ENCODE measurements at places on chromosomes 16 and 17.

GRCh38 chr16:50671644-50672260 is 9.4 kb downstream of the SNX20 start:
- DNase-seq, result peak; percentile 37

- no peak for DNase-seq
Observed at GRCh38 chr17:77523540-77523939, 382.8 kb downstream of the SEC14L1 start.

- no peak for DNase-seq
Observed at GRCh38 chr16:57751539-57752202, 16.1 kb downstream of the KATNB1 start.

- DNase-seq, result no peak
Observed at GRCh38 chr16:11006656-11007055, 62.3 kb downstream of the CLEC16A start.

DNA sequence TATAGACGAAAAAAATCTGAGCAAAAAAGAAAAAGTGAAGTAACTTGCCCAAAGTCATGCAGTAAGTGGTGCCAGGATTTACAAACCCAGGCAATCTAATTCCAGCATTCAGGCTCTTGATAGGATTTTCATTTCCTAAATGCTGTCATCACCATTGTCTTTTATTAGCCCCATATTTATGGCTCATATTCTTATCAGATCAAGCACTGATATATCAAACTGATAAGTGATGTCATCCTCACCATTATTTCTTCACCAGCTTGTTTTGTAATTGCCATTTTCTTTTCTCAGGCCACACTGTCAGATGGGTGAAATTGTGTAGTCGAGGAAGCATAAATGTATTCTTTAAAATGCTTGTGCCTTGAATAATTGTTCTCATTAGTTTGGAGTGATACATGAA is 1.3 kb downstream of the RAD51C start:
- no peak for DNase-seq

DNA sequence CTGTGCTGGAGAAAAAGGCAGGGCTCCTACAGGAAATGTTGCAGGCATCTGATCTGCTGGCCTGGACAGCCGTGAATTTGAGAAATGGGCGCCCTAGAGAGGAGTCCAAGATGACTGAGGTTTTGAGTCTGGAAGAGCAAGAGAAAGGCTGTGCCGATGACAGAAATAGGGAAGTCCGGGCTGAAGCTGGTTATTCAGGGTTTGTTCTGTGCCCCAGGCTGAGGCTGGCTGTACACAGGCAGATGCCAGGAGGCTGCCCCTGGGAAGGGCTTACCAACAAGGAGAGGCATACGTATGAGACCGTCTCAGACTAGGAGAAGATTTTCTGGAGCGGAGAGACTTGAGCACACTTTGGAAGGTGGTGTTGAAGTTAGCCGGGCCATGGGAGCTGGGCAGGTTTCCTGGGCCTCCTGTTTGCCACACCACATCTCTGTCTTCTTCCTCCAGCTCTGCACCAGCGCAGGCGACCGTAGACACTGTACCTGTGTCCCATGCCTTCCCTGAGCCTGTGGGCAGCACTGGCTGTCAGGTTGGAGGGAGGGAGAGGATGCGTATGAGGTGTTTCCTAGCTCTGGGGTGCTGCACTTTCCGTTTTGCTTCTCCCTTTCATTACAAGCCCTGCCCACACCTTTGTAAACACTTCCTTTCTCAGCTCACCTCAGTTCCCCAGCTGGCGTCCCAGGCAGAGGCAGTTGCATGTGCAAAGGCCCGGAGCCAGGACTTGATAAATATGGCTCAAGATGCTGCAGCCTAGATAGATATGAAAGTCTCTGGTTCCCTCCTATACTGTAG is 80.8 kb downstream of the SPECC1 start:
- DNase-seq, result no peak

DNA sequence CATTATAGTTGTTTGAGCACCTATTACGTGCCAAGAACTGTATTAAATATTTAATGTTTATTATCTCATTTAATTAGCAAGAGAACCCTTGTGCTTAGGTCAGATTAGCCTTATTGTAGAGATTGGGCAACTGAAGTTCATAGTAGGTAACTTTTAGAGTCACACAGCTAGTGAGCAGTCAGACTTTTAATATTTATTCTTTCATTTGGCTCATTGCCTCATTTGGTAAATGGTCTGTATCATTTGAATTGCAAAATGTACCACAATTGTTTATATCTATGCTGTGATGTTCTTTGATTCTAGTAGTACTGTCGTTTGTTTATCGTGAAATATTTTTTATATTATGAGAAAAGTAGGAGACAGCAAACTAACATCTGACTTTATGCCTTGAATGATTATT is 7.6 kb downstream of the CLTC start:
- no peak for DNase-seq

Measured in fibroblast of pulmonary artery (primary cell).